Bladder microvascular endothelial cell (primary cell): ENCODE measurements at places on chromosomes 4 and X. TPM values are rescaled to one million over a fixed set of nuclear protein-coding genes. Genes with fewer than 3 reads are reported as not detected.

The PRKG2 gene
- not detected in 2 replicates for total RNA-seq

The NUDT10 gene
- 0.13 and 0.16 TPM in 2 replicates for total RNA-seq

The CXCL11 gene
- 1.5 and 5.7 TPM in 2 replicates for total RNA-seq

The BANK1 gene
- total RNA-seq, result 0.06 and 0.16 TPM in 2 replicates

The BST1 gene
- total RNA-seq, result 19.3 and 154 TPM in 2 replicates

The NCAPG gene
- 29.7 and 34.2 TPM in 2 replicates for total RNA-seq

The CLCN3 gene
- 36.4 and 154 TPM in 2 replicates for total RNA-seq

The MAMLD1 gene
- 0.32 and 1.5 TPM in 2 replicates for total RNA-seq
